Iris pigment epithelial cell (primary cell): ENCODE measurements at places on chromosomes 12 and 14.
A peak's percentile ranks its signal among the peaks of the same experiment; 100 is the strongest.

- DNase-seq, result no peak
Observed at GRCh38 chr12:28065374-28065773, 92.8 kb upstream of the PTHLH start.

DNA sequence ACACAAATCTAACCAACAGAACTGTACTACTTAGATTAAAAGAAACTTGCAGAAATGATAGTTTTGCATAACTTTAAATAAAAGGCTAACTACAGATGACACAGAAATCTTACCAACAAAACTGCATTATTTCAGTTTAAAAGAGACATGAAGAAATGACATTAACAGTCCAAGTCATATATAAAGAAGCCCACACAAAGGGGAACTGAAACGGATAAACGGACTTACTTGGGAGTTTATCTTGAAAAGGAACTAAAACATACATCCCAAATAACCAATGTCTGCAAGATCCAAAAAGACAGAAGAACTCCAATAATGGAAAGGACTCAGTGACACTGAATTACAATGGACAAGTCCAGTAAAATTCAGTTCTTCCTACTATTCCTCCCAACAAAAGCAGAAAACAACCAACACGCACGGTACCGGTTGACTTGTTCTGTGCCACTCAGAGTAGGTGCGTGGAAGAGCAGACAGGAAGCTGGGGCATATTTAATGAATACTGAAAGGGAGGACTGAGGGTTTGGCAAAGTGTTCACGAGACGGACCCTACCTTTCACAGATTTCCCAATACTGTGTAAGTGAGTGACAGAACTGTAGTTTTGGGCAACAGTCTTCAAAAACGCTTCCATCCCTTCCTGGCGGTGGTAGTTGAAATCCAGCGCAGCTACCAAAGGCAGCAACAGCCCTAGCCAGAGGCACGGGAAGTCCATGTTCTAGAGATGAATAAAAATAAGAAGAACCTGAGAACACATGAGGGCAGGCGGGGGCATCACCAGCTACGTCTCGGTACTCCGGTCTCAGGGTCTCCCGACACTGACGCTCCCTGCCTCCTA lies 627 bp downstream of the CPM start:
- peak; percentile 15 for DNase-seq

DNA sequence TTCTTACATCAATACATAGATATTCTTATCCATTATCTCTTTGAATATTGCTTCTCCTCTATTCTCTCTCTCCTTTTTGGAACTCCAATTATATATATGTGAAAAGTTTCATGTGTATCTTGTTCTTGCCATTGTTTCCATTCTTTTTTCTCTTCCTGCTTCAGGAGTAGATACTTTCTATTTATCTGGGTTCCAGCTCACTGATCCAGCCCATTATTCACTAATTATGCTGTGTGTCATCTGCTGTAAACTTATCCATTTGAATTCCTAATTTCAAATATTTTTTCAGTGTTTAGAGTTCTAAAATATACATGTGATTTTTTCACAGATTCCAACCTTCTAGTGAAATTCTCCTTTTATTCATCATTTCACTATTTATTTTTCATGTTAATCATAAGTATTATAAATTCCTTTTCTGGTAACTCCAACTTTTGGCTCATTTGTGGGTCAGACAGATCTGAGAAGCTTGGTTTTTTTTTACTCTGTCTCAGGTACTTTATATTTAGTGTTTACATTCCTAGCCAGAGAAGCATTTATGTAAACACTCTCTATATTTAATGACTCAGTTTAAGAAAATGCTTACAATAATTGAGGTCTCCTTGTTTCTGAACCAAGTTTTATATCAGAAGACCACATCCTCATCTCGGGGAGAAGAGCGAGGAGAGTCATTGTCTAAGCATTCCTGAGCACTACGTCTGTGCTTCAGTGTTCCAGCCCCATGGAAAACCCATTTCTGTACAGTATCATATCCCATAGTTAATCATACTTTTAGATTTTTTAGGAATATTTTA lies 15.9 kb upstream of the AMIGO2 start:
- DNase-seq, result peak; percentile 88

DNA sequence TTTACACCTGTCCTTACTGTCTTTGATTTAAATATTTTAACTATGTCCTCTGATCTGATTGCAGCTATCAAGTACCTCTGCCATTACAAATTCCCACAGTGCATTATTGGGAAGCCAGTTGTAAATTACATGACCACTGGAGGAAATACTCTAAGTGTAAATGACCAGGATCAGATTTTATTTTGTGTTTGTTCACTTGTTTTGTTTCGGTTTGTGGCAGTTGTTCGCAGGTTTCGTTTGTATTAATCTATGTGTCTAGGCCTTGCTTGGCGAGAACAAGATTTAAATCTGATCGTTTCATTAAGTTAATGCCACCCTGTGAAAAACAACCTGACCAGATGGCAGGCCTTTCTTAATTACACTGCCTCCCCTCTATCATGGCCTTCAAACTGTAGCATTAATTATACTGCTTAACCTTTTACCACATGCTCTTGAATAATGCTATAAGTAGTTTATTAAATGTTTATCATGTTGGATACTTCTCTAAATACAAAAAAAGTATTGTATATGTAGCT lies 990.1 kb downstream of the TMTC2 start:
- DNase-seq, result no peak

DNA sequence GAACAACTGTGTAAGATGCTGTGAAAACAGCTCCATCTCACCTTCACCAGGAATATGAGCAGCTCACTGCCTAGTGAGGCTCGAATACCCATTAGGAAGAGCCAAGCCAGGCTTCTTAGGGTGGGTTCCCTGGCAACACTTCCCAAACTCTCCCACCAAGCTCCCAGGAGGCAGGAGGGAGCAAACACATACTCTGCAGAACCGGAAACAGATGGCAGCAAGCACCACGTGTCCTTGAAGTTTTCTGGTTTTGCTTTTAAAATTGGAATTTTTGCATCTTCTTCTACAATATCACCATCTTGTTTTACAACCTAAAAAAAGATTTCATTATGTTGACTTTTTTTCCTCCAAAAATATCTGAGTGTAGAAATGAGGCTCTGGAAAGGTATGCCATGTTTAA lies 186.7 kb downstream of the ZFP36L1 start:
- DNase-seq, result no peak

- DNase-seq, result no peak
Observed at GRCh38 chr12:129830796-129831195, 73.0 kb downstream of the TMEM132D start.

DNA sequence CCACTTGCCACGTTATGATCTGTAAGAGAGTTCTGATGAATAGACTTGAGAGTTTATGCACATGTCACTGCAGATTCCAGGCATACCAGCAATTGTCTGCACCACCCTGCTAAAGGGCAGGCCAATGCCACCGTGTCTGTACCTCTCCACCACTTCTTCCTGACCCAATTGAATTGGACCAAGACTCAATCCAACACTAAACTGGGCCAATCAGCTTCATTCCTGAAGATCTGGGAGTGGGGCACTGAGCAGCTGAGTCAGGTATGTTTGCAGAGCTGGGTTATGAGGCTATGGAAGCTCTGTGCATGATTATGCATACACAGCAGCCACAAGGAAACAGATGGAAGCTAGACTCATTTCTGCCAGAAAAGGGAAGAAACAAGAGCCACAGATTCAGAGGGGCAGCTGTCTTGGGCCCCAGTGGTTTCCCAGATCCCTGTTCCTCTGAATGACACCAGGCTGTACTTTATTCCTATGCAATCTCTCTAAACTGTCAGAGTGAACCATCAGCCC lies 28.0 kb downstream of the DAO start:
- peak; percentile 10 for DNase-seq

- DNase-seq, result peak; percentile 22
Observed at GRCh38 chr14:25988536-25988935, 609.3 kb downstream of the NOVA1 start.

DNA sequence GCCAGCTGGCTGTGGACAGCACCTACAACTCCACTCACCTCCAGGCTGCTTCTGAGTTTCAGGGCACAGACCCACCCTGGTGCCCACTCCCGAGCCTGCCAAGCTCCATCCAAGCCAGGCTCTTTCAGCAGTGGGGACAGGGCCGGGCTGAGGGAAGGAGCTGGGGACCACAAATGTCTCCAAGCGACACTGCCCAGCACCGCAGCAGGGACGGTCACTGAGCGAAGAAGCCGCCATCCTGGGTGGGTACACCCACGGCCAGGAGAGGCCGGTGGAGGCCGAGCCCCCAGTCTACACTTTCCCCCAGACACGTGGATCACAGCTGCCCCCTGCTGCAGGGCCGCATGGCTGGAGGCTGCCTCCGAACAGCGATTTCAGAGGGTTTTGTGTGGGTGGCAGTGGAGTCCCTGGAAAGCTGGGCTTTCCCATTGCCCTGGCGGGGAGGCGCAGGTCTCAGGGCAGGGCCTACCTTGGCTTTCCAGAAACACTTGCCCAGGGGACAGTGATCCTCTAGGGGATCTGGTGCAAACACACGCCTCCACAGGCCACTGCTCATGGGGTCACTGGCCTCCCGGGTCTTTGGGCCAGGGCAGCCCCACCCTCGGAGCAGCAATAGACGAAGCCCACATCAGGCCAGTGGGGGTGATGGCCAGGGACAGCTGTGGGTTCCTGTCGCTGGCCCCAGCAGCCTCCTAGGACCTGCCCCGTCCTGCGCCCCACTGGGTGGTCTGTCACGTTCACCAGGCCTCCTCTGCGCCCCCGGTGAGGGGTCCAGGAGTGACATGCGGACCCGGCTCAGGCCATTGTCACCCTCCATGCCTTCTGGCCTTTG lies 1.2 kb upstream of the GPR132 start:
- DNase-seq, result no peak

DNA sequence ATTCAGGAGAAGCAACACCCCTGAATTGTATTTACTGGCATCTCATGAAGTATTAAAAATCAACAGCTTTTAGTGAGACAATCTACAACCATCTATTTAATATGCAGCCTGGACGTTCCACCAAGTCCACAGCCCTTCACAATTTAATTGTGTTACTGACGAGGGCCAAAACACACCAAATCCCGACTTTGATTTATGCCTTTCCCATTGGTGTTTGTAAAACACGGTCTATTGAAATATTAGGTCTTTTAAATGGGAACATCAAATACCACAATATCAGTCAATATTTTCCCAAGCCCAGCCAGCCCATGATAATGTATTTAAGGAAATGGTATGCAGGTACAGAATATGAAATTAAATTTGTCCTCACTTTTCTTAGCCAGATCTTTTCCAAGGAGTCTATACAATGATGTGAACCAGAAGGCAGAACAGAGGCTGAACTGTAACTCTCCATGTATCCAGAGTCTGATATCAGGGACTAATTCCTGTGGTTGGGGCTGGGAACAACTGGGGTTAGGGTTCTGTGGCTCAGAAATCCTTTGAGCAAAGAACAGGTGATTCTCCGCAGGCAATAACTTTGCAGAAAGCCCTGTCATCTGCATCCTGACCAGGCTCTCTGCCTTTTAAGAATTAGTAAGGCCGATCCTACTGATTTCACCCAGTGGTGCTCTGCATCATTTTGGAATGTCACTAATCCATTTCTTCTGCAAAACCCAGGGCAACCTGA lies 179.3 kb upstream of the GZMB start:
- no peak for DNase-seq

DNA sequence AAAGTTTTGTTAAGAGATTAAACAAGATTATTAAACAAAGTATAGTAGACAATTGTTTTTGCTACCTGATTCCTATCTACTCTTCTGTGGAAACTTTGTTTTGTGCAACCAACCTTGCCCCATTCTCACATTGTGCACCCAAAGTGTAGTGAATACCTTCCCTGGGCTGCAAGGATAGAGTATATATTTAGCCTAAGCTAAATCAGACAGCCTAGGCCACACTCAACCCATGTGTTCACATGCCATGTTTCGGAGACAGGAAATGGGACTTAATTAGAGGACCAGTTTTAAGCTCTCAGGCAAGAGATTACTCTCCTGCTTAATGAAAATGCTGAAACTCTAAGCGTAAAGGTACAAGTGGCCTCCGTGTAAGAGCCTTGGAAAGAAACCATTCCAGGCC lies 734.9 kb upstream of the USP15 start:
- no peak for DNase-seq

DNA sequence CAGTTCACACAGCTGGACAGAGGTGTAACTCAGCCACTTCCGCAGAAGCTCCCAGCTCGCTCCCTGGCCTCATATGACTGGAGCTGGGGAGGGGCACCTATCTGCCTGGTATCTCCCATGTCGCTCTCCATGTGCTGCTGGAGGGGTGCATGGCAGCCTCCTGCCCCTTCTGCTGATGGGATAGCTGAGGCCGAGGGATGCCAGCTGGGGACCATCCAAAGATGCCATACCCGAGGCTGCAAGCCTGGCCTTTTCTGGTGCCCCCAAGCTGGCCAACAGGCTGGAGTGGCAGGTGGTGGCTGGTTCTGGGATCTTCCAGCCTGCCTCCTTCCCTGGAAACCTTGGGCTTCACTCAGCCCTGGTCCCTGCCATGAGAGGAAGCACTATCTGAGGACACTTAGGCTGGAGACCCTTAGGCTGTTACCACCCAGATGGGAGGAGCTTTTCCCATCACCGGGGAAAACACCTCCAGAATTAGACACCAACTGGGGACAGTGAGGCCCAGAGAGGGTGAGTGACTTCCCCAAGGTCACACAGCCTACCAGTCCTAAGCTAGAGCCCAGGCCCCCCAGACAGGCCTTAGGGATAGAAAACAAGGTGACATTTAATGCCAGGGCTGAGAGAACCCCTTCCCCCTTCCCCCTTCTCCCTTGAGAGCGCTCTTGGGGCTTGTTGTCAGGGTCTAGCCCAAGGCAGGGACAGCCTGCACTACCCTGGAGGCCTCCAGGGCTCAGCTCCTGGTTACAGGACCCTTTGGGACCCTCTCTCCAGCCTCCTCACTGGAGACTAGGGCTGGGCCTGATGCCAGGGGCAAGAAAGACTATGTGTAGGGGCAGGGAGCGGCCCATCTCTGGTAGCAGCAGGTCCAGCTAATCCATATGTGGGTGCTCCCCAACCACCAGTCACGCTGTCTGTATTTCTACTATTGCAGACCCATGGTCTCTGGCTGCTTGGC lies 7.1 kb downstream of the DTX1 start:
- no peak for DNase-seq

DNA sequence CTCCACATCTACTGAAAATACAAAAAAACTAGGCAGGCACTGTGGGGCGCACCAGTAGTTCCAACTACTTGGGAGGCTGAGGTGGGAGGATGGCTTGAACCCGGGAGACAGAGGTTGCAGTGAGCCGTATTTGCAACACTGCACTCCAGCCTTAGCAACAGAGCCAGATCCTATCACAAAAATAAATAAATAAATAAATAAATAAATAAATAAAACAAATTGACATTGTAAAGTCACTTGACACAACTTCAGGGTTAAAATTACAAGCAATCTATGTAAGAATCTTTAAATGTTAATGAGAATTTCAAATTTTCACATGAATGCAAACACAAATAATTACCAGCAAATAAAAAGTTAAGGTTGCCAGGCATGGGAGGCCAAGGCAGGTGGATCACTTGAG lies 11.1 kb downstream of the ATXN2 start:
- DNase-seq, result no peak

DNA sequence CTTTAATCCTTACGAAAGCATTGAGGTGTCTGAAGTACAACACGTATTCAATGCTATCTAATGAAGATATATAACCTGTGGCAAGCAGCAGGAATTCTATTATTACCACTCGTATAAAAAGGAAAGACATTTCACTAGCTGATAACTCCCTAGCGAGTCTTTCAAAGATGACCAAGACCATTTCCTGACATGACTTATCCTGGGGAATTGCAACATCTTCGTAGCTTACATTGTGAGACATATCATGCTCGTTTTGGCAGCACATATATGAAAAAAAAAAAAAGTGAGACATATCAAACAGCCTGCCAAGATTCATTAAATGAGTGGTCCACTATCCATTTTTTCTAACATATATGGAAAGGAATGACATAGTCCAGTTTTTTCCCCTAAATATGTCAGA lies 337.0 kb downstream of the FSCB start:
- DNase-seq, result peak; percentile 0

- DNase-seq, result no peak
Observed at GRCh38 chr12:57829025-57829777, 10.7 kb upstream of the AVIL start.
